ENCODE measurements at places on chromosomes 11 and 22.
A peak's percentile ranks its signal among the peaks of the same experiment; 100 is the strongest.

GRCh38 chr22:31378123-31378522 lies 21.3 kb upstream of the DRG1 start:
- no peak for DNase-seq

- no peak for DNase-seq
These were observed 10.5 kb upstream of the ZBED5 start for GRCh38 chr11:10868352-10868751.

- DNase-seq: no peak
These were observed 9.4 kb upstream of the IGSF9B start for GRCh38 chr11:133966172-133966651.

DNA sequence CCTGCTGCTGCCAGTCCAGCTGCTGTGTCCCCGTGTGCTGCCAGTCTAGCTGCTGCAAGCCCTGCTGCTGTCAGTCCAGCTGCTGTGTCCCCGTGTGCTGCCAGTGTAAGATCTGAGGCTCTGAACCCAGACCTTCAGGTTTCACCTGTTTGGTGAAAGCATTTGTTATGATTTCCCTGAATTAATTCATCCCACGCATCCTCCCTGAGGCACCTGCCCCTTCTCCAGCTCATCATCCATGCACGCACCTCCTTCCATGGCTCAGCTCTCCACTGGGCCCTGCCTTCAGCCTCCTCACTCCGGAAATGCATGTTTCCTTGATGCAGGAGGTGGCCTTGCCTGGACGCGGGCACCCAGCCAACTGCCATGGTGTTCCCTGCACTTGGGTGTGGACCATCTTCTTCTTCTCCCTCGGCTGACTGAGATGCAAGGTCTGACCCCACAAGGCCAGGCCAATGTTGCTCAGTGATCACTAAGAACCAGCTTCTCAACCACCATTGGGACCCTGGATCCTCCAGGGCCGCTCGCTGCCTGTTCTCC lies 788 bp downstream of the KRTAP5-10 start:
- no peak for DNase-seq

- DNase-seq: no peak
These were observed 8.6 kb downstream of the MUC5B start for GRCh38 chr11:1231396-1232020.

GRCh38 chr11:62880803-62881578 lies at the start of gene SLC3A2:
TSS of gene SLC3A2 (plus strand) at chr11:62880896. CDS start at chr11:62881024, 128 bp downstream.
- DNase-seq: peak; percentile 67

GRCh38 chr11:5284637-5285036 lies 14.9 kb upstream of the HBE1 start:
- DNase-seq: no peak

GRCh38 chr22:28750471-28750881 lies 8.6 kb downstream of the HSCB start:
- no peak for DNase-seq

DNA sequence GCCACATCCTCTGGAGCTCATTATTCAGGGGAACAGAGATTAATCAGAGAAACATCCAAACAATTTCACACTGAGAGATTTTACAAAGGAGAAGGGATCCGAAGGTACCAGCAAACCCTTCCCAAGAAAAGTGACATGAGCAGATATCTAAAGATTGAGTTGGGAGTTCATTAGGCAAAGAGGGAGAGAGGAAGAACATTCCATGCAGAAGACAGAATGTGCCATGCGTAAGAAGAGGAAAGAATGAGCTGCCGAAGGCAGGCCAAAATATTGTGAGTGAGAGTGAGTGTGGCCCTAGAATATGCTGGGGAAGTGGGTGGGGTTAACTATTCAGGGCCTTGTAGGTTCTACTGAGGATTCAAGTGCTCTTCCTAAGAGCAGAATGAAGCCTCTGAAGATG lies 50.0 kb upstream of the LYVE1 start:
- DNase-seq: no peak

DNA sequence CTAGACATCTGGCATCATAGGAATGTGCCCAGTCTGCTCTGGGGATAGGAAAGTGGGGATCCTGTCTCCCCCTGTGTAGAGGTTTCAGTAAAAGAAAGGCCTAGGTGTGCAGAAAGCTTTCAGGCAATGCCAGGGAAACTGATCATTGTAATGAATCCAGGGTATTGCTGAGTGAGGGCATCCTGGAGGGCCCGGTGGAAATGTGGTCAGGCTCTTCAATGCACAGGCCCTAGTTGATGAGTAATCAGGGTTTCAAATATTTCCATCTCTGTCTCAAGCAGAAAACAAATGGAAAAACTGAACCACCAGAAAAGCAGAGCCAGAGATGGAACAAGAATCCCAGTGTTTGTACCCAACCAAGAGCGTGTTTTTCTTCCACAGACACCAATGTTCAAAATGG lies 2.0 kb downstream of the CD3E start:
- DNase-seq: peak; percentile 45

DNA sequence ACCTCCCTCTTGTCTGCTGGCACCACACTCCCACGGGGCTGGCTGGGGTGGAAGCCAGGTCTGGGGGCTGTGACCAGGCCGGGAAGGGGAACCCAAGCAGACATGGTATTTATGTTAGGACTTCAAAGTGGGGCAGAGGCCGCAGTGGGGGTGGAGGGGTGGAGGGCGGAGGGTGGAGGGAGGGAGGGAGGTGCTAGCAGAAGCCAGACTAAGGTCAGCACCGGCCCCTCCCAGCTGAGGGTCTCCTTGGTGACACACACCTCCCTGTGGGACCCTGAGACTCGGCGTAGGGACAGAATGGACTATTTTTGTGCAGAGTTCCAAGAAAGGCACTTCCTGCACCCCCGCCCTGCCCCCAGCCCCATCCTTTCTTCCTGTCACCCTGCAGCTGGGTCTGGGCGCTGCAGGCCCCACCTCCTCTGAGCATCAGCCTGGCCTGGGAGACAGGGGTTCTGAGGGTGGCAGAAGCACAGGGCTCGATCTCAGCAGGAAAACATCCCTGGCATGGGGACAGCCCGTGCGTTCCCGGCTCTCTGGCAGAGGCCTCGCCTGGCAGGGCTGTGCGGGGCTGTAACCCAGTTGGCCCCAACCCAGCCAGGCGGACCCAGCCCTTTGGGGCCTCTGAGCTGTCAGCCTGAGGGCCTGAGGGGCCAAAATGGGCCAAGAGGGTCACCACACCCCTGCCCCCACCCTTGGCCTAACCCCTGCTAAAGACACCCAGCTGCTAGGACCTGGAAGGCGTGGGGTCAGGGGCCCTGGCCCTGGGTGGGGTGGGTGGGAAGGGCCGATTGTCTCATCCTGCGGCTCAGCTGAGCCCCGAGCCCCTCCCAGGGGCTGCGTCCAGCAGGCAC lies 9.6 kb upstream of the CD248 start:
- DNase-seq: no peak

- DNase-seq: no peak
These were observed 280.4 kb downstream of the DCDC1 start for GRCh38 chr11:31089117-31089516.

GRCh38 chr11:69535908-69536307 lies 54.4 kb downstream of the LINC01488 start:
- no peak for DNase-seq

DNA sequence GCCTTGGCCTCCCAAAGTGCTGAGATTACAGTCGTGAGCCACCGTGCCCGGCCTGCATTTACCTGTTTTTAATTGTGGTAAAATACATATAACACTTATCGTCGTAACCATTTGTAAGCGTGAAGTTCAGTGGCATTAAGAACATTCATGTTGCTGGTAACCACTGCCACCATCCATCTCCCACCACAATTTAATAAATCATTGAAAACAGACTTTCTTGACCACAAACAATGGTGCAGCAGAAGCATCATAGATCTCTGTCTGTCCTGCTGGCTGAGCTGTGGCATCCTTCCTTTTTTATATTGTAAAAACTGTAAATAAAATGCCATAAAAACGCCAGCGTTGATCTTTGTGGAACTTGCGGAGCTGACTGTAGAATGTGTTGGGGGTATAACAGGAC lies 24.3 kb downstream of the LRP5 start:
- DNase-seq: no peak

DNA sequence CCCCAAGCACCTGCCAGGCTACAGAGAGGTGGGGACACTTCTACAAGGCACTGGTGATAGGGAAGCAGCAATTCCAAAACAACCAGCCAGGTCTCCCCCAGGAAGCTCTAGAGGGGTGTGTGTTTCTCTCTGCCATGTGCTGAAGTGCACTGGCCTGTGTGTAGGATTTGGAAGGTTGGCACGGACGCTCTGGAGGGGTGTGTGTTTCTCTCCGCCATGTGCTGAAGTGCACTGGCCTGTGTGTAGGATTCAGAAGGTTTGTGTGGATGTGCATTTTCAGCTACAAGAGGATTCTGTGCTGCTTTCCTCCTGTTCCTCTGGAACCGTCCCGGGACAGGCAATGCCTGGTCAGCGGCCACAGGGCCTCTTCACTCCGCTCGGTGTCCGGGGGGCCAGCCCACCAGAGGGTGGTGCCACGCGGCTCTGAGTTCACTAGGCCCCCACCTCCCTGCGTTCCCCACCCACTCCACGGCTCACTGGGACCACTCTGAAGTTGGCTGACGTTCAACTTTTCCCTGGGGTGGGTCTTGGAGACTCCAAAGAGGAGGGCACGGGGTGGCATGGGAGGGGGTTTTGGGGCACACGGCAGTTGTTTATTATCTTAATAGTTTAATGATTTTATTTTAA lies 552.8 kb downstream of the BRD1 start:
- no peak for DNase-seq

- DNase-seq: no peak
These were observed 73.3 kb downstream of the GLYATL1 start for GRCh38 chr11:59012398-59013265.

GRCh38 chr11:43924112-43924855 lies 18.2 kb upstream of the C11orf96 start:
- no peak for DNase-seq

DNA sequence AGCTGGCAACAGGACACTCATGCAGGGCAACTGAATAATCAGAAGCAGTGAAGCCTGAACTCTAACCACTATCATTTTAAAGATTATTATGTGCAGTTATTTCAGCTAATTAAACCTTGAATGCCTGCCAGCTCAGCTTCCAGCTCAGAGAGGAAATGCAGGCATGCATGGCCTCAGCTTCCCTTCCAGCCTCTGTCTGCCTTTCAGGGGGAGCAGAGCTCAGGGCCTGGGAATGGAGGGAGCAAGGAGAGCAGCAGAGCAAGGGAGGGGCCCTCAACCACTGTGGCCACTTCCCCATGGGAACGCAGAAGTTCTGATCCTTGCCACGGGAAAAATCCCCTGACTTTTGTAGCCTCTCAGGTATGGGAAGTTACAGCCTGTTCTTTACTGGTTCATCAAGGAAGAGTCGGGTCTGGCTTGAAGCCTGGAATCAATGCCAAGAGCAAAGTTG lies 32.5 kb upstream of the APLNR start:
- no peak for DNase-seq

- no peak for DNase-seq
These were observed 29.9 kb upstream of the SMIM38 start for GRCh38 chr11:69125861-69126260.

GRCh38 chr11:107856981-107857517 lies 1.5 kb downstream of the SLC35F2 start:
- no peak for DNase-seq

- no peak for DNase-seq
These were observed 14.0 kb downstream of the GRAMD1B start for GRCh38 chr11:123443851-123444623.

GRCh38 chr11:66768818-66769217 lies 39.8 kb upstream of the SPTBN2 start:
- DNase-seq: no peak

GRCh38 chr11:10067629-10068300 lies 226.3 kb downstream of the SBF2 start:
- no peak for DNase-seq

DNA sequence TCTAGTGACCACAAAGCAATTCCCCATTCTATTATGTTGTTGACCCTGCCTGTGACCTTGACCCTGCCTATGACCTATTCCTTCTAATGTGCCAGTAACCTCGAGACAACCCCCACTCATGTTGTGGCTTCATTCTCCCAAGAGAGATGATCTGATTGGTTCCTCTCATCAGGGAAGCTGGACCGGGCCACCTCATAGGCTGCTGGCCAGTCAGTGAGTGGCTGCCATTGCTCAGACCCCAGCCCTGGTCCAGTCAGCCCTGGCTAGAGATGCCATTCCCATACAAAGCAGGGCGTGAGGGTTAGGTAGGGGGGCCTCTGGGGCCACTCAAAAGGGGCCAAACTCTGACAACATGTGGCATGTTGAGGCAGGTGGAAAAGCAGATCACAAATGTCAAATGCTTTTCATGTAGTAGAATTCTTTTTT lies 11.9 kb downstream of the SLC29A2 start:
- DNase-seq: no peak

DNA sequence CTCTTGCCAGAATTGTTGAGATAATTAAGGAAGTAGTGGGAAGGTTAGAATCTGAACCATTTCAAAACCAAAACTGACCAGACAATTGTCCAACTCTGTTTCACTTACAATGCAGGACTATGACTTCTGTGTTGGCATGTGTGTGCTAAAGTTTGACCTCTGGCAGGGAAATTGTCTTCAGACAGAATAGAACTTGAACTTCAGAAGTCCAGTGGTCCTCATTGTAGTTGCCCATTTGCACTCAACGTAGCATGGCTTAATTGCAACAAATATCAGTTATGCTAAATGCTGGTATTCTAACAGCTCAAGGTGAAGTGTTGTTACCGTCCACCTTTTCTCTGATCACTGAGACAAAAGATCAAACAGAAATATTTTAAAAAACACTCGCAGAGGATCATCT lies 47.2 kb downstream of the BLID start:
- no peak for DNase-seq

- DNase-seq: no peak
These were observed 19.9 kb downstream of the OR8G5 start for GRCh38 chr11:124276081-124276480.

DNA sequence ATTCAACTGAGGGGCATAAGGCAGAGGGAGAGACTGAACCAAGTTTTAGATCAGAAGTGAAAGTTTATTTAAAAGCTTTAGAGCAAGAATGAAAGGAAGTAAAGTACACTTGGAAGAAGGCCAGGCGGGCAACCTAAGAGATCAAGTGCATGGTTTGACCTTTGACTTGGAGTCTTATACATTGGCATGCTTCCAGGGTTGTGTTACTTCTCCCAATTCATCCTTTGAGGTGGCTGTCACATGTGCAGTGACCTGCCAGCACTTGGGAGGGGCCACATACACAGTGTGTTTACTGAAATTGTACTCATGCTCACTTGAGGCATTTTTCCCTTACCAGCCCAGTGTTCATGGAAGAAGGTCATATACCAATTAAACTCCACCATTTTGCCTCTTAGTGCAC lies 30.4 kb downstream of the CYP2R1 start:
- DNase-seq: no peak

DNA sequence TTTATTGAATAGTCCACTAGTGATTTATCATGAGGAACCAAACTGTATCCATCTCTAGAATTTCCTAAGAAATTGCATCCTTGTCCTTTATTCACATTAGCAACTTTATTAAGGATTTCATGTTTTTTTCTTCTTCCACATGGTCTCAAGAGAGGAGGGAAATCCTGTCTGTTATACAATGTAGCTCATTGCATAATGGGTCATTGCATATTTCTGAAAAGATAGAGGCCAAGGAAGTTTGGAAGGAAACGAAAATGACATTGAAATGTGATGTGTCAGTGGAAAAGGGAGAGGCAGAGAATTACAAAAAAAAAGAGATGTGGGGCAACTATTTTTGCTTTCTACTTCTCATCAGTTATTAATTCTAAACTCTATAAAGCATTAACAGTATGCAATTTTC lies 353.1 kb downstream of the METTL15 start:
- no peak for DNase-seq

Measured in stimulated activated CD4-positive, alpha-beta T cell treated with anti-CD3 and anti-CD28 coated beads, Interleukin-12 subunit alpha, Interleukin-12 subunit beta, amount 100 ng/mL, for 48 hours (primary cell).